ENCODE measurements at places on chromosomes 7 and 10. TPM values are rescaled to one million over a fixed set of nuclear protein-coding genes. Genes with fewer than 3 reads are reported as not detected.

The ZWINT gene
- 13.4 TPM for total RNA-seq

The NPVF gene
- not detected for total RNA-seq

GRCh38 chr7:92963566-92963965 lies 127.2 kb upstream of the CDK6 start:
- no peaks in the 10 kb centered on the region for H3K36me3 ChIP-seq
- H3K27ac ChIP-seq: no peak overlapping the region
- no peak overlapping the region for H3K4me3 ChIP-seq
- no peak for DNase-seq
- H3K4me1 ChIP-seq: no peaks in the 10 kb centered on the region

GRCh38 chr10:117218654-117219053 lies 21.4 kb downstream of the KCNK18 start:
- no peak overlapping the region for H3K27ac ChIP-seq
- H3K36me3 ChIP-seq: no peaks in the 10 kb centered on the region
- no peak for DNase-seq
- H3K27me3 ChIP-seq: peaks cover 4% of the 10 kb centered on the region

DNA sequence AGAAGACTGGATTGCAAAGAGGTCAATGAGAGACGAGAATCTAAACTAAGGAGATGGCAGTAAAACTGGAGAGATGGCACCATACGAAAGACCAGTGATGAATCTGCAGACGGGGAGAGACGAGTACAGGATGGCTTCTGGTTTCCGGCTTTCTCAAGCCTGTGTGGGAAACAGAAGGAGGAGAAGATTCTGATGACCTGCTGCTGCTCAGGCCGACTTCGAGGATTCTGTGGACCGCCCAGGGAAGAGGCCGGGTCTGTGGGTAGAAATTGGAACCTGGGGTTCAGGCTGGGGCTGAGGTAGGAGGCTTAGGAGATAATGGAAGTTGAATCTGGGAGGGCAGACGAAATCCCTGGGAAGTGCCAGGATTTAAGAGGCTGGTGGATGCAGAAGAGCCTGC lies 48.6 kb downstream of the PARP12 start:
- DNase-seq: no peak
- no peaks in the 10 kb centered on the region for H3K4me1 ChIP-seq
- no peaks in the 10 kb centered on the region for H3K27me3 ChIP-seq
- no peak overlapping the region for H3K27ac ChIP-seq
- no peak overlapping the region for H3K4me3 ChIP-seq

All from esophagus squamous epithelium (tissue), 5 donors.